ENCODE measurements at places on chromosomes 6 and 20.

DNA sequence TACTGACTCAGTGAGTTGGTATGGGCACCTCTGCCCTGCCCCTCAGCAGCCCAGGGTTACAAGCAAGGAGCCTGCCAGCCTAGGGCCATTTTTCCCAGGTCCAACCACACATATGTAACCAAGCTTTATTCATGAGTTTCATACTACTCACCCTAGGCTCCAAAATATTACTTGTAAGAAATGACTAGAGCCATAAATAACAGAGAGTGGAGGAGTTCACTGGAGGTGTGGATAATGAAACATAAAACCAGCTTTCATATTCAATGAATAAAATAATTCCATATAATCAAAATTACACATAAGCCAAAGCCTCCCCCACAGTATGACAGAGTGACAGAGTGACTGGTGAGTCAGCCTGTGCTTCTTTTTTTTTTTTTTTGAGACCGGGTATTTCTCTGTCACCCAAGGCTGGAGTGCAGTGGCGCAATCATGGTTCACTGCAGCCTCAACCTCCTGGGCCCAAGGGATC is 229.8 kb upstream of the SASH1 start:
- DNase-seq: no peak

DNA sequence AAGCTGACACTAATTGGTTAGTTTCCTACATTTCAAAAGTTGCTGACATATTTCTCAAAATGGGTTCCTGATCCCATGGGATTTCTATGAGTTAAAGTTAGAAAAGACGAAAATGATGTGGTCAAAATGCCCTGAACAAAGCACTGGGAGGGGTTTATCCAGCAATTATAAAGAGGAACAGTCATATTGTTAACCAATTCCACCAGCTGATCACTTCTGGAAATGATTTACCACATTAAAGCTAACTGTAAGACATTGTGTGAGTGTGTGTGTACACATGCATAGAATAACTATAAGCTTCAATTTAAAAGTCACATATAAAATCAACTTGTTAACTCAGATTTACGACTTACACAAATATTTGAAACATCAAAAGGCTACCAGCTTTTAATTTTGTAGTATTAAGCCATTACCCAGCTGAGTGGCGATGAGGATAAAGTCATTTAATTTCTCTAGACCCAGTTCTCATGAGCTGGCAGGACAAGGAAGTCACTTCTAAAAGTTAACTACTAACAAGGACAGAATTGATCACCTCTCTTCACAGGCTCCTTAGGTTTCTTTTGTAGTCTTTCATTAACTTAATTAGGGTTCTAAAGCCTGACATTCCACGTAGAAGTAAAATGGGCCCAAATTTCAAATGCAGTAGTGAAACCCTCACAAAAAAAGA is 40.4 kb downstream of the MAN1A1 start:
- DNase-seq: no peak

DNA sequence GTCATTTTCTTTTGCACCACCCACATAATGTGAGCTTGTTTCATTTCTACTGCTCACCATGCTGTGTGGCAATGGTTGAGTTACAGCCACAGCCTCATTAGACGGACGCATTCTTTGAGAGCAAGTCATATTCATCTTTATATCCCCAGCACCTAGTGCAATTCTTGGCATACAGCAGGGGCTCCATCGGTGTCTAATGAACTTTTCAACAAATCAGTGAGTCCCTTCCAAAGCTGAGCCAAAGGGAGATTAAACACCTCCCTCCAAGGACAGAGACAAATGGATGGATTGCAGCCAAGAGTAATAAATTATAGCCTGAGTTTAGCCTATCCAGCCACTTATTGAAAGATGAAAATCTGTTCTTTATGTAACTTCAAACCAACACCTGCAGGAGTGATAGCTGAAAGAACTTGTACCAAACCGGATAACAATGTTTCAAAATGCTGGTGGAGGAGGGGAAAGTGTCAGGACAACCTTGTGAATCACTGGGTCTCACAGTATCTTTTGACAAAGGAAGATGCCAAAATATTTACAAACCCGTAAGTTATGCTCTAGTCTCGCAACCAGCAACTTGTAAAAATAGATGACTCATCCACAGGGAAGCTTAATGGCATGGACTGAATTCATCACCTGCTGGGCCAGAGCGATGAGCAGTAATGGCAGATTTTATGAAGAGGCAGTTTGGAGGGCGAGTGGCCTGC is 139.0 kb downstream of the PXDC1 start:
- no peak for DNase-seq

- no peak for DNase-seq
Observed at GRCh38 chr6:139588076-139588639, 213.7 kb upstream of the CITED2 start.

DNA sequence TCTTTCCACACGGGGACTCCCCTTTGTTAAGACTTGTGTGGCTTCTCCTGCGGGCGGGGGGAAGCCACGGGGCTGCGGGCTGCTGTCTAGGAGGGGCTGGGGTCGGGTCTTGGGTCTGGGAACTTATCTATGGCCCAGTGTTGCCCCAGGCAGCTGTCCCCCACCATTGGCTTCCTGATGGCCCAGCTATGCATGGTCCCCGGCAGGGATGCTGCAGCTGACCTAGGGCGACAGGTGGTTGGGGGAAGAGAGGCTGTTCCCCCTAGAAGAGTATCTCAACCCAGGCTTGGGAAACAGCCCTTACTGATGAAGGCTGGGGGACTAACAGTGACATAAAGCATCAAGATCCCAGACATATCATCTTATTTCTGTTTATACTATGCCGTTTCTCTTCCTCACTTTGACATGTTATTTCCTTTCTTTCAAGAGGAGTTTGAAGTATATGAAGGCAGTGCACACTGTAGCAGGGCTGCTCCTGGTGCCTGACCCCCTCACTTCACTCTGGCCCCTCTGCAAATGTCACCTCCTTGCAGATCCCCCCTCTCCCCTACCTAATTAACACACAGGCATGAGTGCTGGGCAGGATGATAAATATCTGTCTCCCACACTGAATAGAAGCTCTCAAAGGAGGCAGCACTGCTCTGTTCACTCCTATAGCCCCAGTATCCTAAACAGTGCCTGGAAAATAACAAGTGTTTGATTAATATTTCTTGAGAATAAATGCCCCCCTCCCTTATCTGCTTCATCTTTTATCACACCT is 87.0 kb downstream of the HIVEP2 start:
- DNase-seq: no peak

GRCh38 chr6:93424303-93425064 is 5.1 kb upstream of the EPHA7 start:
- no peak for DNase-seq

DNA sequence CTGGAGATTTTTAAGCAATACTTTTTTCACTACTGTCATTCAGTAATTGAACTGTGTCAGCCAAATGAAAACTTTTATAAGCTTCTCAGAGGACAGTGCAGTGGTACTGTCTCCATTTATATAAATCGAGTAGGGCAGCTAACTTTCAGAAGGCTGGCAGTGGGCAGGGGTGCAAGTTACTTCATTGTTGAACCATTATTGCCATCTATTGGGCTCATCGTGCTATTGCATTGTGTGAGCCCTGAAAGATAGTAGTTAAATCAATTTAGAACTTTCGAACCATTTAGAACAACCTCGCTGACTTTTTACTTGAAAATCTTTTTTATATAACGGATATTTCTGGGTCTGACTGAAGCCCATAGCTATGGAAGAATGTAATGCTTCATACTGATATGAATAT is 347.8 kb upstream of the PLCB4 start:
- no peak for DNase-seq
